Activated CD4-positive, alpha-beta T cell treated with anti-CD3 and anti-CD28 coated beads, Interleukin-2, amount 50 U/mL, for 4 hours (primary cell): ENCODE measurements at places on chromosomes 5 and 9.

- DNase-seq, result no peak
Measured at GRCh38 chr5:74337254-74337983, 303.1 kb downstream of the ENC1 start.

- no peak for DNase-seq
Measured at GRCh38 chr9:110130791-110131416, 77.1 kb downstream of the C9orf152 start.

- no peak for DNase-seq
Measured at GRCh38 chr5:127451096-127451495, 66.3 kb upstream of the PRRC1 start.

GRCh38 chr9:107484117-107484723 is 5.3 kb downstream of the KLF4 start:
- no peak for DNase-seq

DNA sequence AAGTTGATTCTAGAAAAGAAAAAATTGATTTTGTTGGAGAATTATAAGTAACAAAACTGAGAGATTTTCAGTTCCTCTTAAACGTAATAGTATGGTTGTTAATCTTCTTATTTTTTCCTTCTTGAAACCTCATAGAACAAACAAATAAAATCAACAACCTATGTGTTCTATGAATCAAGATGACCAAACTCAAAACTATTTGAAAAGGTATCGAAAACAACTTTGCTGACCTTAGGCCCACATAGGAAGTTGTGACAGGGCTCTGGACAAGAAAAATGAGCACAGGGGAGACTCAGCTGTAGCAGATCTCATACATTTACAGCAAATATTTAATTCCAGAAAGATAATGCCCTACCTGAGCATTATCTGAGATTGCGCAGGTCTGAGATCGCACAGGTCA is 169.4 kb upstream of the CCNH start:
- no peak for DNase-seq

DNA sequence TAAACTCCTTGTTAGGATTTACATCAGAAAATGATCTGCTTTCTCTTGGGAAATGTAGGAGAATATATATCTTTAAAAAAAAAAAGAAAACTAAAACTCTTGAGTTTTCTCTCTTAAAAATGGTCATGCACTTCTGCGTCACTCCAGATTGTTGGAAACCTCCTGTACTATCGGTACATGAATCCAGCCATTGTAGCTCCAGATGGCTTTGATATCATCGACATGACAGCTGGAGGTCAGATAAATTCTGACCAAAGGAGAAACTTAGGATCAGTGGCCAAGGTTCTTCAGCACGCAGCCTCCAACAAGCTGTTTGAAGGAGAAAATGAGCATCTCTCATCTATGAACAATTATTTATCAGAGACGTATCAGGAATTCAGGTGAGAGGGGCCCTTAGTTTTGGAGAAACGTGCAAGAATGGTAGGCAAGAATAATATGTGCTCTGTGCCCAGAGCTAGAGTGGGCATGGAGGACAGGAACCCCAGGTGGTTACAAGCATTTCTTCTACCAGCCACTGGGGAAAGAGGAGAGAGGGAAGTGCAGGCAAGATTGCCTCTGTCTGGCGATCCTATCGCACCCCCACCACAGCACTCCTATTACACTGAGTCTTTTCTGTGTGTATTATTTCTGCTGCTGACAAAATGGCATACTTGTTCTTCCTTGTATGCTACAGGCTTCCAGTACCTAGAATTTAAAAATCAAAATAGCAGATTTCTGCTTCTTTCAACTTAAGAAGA is 41.4 kb upstream of the F2R start:
- DNase-seq, result no peak

GRCh38 chr5:112372543-112372942 is 46.5 kb downstream of the EPB41L4A start:
- DNase-seq, result no peak

DNA sequence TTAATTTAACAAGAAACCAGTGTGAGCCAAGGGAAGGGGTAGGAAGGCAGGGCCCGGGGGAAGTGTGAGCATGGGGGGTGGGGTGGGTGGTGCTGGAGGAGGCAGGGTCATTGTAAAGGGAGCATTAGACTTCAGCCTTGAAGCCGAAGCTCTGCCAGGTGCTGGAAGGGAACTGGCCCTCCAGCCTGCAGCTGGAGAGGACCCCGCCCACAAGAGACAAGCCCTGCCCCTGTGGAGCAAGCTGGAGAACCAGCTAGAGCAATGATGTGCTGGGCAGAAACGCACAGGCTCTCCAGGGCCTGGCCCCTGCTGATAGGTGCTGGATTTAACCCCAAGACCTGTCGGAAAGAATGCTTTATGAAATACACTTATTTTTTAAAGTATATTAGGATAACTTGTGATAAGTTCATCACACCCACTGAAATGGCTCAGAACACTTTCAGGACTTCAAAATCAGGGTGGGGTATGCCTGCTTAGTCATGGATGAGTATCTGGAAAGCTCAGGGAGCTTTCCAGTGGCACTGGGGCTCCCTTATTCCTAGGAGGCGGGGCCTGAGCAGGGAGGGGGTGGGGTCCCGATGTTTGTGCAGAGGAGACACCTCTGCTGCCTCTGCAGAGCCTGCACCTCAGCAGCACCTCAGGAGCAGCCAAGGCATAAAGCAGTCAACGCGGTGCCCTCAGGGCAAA is 27.1 kb downstream of the UBE2QL1 start:
- DNase-seq, result no peak

GRCh38 chr5:57539281-57539701 is 56.7 kb upstream of the ACTBL2 start:
- no peak for DNase-seq

DNA sequence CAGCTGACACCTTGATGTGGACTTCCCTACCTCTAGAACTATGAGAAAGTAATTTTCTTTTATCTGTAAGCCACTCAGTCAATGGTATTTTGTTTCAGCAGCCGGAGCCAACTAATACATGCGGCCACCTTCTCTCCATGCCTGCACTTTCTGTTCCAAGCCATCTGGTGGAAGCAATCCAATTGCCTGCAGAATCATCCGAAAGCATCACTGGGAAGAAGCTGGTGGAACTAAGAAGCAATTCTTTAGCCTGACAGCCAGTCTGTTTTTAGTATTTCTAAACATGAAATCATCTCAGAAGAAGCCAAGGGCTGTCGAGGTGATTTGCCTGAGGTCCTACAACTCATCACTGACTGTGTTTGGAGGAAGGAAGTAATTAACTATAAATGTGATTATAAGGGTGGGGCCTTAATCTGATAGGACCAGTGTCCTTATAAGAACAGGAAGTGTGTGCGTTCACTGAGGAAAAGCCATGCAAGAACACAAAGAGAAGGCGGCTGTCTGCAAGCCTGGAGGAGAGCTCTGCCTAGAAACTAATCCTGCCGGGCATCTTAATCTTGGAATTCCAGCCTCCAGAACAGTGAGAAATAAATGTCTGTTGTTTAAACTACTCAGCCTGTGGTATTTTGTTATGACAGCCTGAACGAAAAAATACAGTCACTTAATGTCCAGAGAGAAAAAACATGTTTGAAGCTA is 49.1 kb downstream of the NXNL2 start:
- DNase-seq, result no peak

DNA sequence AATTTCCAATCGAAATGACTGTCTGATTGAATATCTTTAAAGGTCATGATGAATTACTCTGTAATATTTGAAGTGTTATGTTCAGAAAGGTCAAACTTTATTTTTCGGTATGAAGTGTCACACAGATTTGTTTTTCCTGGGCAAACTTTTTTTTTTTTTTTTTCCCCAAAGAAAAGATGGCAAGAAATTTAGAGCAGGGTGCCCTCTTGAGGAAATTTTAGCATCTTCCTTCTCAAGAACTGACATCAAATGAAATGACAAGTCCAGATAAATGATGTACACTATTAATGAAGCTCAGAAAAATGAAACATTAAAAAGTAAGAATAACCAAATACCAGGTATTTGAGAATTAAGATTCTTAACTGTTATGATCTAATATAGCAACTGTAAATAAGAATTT is 123.6 kb downstream of the INVS start:
- DNase-seq, result no peak

- no peak for DNase-seq
Measured at GRCh38 chr9:20255052-20255451, 367.2 kb downstream of the MLLT3 start.

- DNase-seq, result no peak
Measured at GRCh38 chr9:61671276-61671973, 481.6 kb downstream of the SPATA31A7 start.

- DNase-seq, result peak; percentile 50
Measured at GRCh38 chr9:34612788-34613390, 992 bp upstream of the RPP25L start.
